Right atrium auricular region (tissue), 2 donors: ENCODE measurements at places on chromosomes 7 and 10. TPM values are rescaled to one million over a fixed set of nuclear protein-coding genes. Genes with fewer than 3 reads are reported as not detected.

GRCh38 chr10:61898435-61898778, 3.1 kb upstream of the ARID5B start:
- DNase-seq: no peak
- H3K4me1 ChIP-seq: peaks cover 25% of the 10 kb centered on the region
- no peaks in the 10 kb centered on the region for H3K27me3 ChIP-seq
- H3K36me3 ChIP-seq: no peaks in the 10 kb centered on the region
- H3K27ac ChIP-seq: no peak overlapping the region

DNA sequence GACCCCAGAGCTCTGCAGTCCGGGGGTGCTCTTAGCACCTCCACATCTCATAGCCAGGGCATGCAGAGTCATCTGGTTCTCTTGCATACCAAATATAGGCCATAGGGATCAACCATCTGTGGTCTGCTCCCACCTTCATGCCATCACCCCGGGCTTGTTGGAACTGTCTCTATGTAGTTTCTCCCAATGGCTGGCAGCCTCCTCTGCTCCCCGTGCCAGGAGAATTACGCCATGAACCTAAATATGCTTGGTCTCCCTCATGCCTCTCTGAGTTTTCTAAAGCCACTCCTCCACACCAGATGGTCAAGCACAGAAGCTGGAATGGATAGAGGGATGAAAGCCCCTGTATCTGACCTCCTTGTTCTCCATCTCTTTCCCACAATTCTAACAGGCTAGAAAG, 302.6 kb upstream of the MYO3A start:
- no peaks in the 10 kb centered on the region for H3K36me3 ChIP-seq
- DNase-seq: no peak
- no peaks in the 10 kb centered on the region for H3K27me3 ChIP-seq
- no peaks in the 10 kb centered on the region for H3K4me1 ChIP-seq
- no peak overlapping the region for H3K27ac ChIP-seq
- H3K4me3 ChIP-seq: no peak overlapping the region

DNA sequence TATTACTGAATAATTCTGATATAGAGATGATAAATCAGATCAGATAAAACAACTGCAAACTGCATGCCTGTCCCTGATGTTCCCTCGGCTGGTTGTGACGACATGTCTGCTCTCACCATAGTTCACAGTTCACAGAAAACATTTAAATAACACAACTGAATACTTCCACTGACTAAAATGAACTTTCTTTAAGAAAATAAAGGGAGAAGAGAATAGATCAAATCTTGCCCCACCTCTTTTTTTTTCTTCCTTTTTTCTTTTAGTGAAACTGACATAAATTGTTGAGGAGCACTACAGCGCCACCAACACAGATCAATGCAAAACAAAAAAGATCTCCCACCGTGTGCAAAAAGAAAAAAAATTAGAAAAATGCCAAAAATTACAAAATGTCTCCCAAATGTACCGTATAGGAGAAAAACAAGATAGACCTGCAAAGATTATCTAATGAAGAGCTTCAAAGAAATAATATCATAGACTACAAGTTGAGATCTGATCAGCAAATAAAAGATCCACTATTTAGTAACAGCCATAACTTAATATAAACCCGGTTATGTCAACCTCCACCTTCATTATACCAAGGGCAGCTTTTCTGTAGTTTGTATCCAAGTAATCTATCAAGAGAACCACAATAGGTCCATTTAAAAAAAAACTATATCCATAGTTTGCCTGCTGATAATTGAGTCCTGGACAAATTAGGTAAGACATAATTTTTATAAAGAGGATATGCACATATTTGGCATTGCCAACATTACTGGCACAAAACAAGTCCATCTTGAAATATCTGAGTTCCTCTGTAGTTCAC, 30.7 kb upstream of the EPC1 start:
- no peaks in the 10 kb centered on the region for H3K27me3 ChIP-seq
- no peak for DNase-seq
- no peaks in the 10 kb centered on the region for H3K36me3 ChIP-seq
- peak overlapping the region; percentile 87 for H3K27ac ChIP-seq
- peak overlapping the region; percentile 77 for H3K4me3 ChIP-seq

DNA sequence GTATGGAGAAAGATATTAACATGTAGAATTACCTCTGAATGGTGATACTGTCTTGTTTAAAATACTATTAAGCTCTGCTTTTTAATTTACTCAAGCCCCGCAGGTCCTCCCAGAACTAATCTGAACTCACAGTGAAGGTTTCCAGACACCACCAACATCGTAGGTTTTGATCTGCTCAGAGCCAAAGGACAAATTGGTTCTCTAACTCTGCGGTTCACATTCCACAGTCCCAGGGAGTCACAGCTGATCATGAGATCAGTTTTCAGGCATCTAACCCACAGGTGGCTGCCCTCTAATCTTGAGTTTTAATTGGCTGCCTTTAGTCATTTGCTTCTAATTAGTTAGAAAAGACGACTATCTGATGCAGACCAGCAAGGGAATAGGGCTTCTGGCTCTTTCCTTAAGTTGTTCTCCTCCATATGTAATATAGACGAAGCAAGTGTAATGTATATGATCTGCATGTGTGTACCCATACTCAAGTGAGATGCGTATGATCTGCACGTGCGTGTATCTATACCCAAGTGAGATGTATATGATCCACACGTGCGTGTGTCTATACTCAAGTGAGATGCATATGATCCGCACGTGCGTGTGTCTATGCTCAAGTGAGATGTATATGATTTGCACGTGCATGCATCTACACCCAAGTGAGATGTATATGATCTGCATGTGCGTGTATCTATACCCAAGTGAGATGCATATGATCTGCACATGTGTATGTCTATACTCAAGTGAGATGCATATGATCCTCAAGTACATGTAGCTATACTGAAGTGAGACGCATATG, 331.5 kb upstream of the NPVF start:
- H3K36me3 ChIP-seq: no peaks in the 10 kb centered on the region
- H3K4me1 ChIP-seq: no peaks in the 10 kb centered on the region
- H3K27me3 ChIP-seq: no peaks in the 10 kb centered on the region
- no peak overlapping the region for H3K27ac ChIP-seq
- no peak overlapping the region for H3K4me3 ChIP-seq

DNA sequence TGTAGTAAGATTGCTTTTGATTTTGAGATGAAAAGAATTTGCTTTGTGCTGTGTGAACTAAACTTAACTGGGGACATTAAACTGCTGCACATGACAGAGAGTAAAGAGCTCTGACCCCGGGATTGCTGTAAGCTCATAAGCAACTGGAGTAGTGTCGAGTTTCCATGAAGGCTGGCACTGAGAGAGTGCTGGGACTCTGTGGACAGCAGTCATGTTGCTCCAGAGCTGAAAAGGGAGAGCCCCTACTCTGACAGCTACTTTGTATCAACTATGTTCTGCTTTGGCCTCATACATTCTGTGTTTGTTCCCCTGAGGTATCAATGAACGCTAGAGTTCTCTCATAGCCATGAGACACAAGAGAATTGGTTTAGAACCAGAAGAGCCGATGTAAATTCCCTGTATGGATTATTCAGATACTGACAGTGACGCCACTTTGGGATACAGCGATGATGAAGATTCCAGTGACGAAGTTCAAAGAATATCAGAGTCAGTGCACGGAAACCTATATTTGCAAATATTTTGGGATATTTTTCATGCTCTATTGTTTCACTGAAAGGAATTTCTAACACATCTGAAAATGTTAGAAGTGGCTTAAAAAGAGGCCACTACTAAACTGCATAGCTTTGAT, 185.9 kb upstream of the DKK1 start:
- H3K27ac ChIP-seq: no peak overlapping the region
- no peak overlapping the region for H3K4me3 ChIP-seq
- H3K36me3 ChIP-seq: no peaks in the 10 kb centered on the region
- H3K4me1 ChIP-seq: no peaks in the 10 kb centered on the region
- no peak for DNase-seq

- H3K27me3 ChIP-seq: no peaks in the 10 kb centered on the region
- H3K36me3 ChIP-seq: no peaks in the 10 kb centered on the region
- no peaks in the 10 kb centered on the region for H3K4me1 ChIP-seq
- DNase-seq: no peak
- H3K4me3 ChIP-seq: no peak overlapping the region
Measured at GRCh38 chr10:89119651-89120050, 87.5 kb downstream of the CH25H start.

GRCh38 chr7:96308253-96308949, 13.5 kb downstream of the SLC25A13 start:
- H3K27ac ChIP-seq: no peak overlapping the region
- no peaks in the 10 kb centered on the region for H3K36me3 ChIP-seq
- H3K27me3 ChIP-seq: no peaks in the 10 kb centered on the region
- H3K4me3 ChIP-seq: no peak overlapping the region

DNA sequence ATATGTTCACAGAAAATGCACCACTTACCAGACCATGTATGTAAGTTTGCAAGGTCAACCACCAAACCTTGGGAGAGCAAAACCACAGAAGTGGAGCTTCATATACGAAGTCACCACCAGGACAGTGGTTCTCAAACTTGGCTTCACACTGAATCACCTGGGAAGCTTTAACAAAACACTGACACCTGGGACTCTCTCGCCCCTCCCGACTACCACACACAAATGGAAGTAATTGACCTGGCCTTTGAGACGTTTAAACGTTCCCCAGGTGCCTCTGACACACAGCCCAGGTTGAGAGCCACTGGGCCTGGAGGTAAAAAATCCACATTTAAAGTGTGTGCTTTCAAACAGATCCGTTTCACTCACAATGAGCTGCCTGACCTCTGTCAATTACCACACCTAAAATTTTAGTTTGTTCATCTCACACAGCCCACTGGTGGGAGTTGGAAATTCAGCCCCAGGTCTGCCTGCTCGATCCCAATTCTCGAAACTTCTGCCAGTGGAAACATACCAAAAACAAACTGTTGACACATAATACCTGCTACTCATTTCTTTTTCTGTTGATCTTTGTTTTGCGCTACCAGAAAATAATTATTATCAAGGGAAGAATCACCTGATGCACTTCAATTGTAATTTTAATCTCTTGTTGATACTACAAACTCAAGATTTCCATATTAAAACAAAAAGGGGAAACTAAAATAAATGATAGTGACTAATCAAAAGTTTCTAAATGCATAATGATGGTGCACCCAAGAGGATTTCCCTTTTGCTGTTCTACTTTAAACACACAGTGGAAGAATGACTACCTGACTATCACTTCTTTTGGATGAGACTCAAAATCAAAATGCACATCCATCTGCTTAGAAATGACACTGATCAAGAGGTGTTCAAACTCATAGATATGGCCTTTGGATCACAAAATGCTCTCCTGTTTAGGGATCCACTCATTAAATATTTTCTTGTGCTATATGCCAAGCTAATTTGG, 26.6 kb downstream of the CDNF start:
- no peak for DNase-seq
- H3K4me1 ChIP-seq: no peaks in the 10 kb centered on the region
- H3K36me3 ChIP-seq: no peaks in the 10 kb centered on the region
- no peak overlapping the region for H3K27ac ChIP-seq
- no peak overlapping the region for H3K4me3 ChIP-seq

DNA sequence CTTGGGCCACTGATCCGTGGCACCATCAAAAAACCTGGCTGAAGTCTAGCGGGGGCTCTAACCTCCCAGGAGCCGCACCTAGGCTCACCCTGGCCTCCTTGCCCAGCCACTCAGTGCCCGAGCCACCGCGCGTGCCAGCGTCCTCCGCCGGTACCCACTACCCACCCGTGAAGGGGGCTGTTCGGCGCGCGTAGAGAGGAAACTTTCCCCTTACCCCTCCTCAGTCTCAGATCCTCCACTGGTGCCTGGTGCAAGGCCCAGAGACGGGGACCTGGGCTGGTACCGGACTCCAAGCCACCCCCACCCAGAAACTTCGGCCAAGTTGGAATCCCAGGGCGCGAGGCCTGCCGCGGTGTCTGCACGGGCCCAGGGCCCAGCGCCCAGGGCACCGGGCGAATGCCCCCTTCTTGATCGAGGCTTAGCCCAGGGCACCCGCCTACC, 3.5 kb upstream of the EBF3 start:
- H3K27me3 ChIP-seq: peaks cover 24% of the 10 kb centered on the region
- no peaks in the 10 kb centered on the region for H3K36me3 ChIP-seq
- no peaks in the 10 kb centered on the region for H3K4me1 ChIP-seq
- DNase-seq: no peak
- H3K4me3 ChIP-seq: no peak overlapping the region

GRCh38 chr10:63133821-63134557, 861 bp downstream of the NRBF2 start:
- H3K4me3 ChIP-seq: peak overlapping the region; percentile 95
- H3K4me1 ChIP-seq: peaks cover 37% of the 10 kb centered on the region
- no peak for DNase-seq
- H3K27me3 ChIP-seq: no peaks in the 10 kb centered on the region
- H3K27ac ChIP-seq: peak overlapping the region; percentile 95

DNA sequence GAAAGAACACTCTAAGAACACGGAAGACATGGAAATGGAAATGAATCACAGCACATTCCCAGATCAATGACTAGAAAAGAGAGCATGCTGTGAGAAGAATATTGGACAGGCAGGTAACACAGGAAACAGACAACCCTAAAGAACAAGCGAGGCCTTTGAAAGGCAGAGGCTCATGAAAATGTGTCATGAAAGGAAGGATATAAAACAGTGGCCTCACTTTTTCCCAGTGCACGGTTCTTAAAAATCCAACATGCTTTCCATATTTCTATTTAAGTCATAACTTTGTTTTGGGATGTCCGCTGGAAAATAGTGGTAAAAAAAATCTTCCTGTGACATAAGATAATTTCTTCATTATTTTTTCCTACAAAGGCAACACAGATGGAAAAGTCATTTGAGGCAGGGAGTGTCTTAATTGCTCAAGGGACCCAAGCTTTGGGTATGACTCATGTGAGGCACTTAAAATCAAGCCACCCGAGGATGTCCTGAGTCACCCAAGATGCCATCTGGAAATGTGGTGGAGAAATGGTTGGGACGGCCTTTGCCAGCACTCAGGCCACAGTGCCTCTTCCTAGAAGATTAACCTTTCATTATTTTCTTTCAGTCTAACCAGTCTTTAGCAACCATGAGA, 17.0 kb downstream of the ITIH5 start:
- H3K27ac ChIP-seq: peak overlapping the region; percentile 50
- no peaks in the 10 kb centered on the region for H3K27me3 ChIP-seq
- no peak overlapping the region for H3K4me3 ChIP-seq
- peaks cover 3% of the 10 kb centered on the region for H3K4me1 ChIP-seq
- no peak for DNase-seq
- no peaks in the 10 kb centered on the region for H3K36me3 ChIP-seq

DNA sequence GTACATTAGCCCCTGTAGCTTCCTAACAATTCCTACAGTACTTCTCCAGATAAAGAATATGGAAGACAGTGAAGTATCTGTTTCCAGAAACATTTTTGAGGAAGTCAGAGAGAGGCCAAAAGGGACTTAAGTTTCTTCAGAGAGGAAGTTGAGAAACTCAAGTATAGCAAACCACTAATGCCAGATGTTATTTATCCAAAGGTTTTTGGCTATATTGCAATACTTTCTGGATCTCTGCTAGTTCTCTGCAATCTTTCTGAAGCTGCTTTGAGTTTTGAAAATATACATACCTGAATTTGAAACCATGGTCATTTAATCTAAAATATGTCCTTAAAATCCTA, 64.7 kb downstream of the BICC1 start:
- no peak for DNase-seq
- H3K27ac ChIP-seq: no peak overlapping the region
- H3K27me3 ChIP-seq: no peaks in the 10 kb centered on the region
- H3K4me1 ChIP-seq: no peaks in the 10 kb centered on the region
- no peak overlapping the region for H3K4me3 ChIP-seq

The CC2D2B gene
- total RNA-seq: 1.6 TPM

The DUSP5 gene
- 17.8 TPM for total RNA-seq

The CLEC5A gene
- 1.0 TPM for total RNA-seq

The CRHR2 gene
- total RNA-seq: 0.47 TPM

The FEZF1 gene
- total RNA-seq: not detected
